HCT116 (cell line): ENCODE measurements at places on chromosomes 12 and 14.

DNA sequence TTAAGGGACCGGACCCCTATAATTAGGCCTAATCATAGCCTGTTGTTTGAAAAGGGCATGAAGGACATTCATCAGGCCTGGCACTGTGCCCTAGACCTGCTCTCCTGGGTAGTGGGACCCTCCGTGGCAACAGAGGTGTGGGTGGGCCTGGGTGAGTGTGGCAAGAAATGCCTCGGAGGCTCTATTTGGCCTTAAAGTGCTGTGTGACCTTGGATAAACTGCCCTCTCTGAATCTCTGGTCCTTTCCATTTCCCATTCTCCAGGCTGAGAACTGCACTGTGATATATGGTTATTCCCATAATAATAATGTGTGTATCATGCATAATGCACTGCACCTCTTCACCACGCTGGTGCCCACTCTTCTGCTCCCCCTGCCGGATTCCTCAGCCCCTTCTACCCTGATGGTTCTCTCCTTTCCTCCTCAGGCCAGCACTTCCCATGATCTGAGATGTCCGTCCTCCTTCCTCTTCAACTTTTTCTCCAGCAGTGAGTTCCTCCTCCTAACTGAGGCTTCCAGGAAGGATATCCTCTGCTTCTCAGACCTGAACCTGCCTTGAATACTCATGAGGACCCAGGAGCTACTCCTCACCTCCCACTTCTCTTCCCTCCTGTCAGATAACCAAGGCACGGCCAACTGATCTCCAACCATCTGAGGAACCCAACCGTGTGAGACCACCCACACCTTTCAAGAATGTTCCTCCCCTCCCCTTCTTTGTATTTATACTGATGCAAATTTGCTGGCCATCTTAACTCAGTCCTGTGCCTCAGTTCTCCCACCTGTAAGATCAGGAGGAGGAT is 111.0 kb upstream of the PZP start:
- no peaks in the 10 kb centered on the region for H3K27me3 ChIP-seq
- H3K4me3 ChIP-seq: no peak overlapping the region
- H3K4me1 ChIP-seq: no peaks in the 10 kb centered on the region
- DNase-seq: no peak

- DNase-seq: no peak
- H3K27ac ChIP-seq: peak overlapping the region; percentile 94; the same call in 1 of the 2 replicates
- H3K4me1 ChIP-seq: no peaks in the 10 kb centered on the region
- peak overlapping the region; percentile 85 for H3K4me3 ChIP-seq
Observed at GRCh38 chr12:45725631-45726602, 3.6 kb upstream of the ARID2 start.

DNA sequence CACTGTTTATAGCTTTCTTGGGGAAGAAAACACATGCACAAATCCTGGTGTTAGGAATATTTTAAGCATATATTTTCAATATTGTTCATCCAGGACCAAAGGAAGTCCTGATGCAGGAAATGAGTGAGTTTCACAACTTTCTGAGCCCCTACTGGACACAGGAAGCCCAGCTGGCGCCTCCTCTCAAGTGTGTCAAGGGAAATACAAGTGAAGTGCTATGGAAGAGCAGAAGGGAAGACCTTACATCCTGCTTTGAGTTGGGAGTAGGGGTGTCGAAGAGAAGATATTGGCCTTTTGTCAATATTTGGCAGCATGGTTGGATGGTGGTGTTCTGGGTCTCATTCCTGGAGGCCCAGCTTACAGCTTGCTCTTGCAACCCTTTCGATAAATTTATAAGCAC is 66.1 kb upstream of the ZDHHC17 start:
- H3K4me3 ChIP-seq: no peak overlapping the region
- H3K27ac ChIP-seq: no peak overlapping the region
- H3K36me3 ChIP-seq: no peaks in the 10 kb centered on the region
- DNase-seq: no peak

DNA sequence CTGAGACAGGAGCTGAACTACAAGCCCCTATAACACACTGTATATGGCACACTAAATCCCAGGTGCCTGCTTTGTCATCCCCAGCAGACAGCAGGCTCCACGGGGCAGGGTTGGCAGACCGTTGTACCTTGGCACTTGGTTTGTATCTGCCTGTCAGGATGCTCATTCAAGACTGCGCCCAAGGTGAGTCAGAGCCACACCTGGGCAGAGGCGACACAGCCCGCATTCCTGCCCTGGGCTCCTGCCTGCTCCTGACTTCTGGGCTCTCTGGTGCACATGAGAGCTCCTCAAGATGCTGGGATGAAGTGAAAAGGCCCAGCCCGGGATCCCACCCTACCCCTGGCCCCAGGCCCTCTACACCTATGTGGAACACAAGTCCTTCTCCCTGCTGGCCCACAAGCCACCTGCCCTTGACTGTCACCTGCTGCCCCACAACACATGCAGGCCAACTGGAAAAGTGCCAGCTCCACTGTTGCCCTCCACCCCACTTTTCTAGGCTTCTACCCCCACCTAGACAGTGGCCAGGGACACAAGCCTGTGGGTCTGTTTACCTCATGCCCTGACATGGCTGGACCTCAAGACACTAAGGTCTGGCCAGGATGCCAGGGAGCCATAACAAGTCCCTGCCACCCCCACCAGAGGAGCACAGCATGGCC is 30.8 kb upstream of the PNMA1 start:
- peak overlapping the region; percentile 6; the same call in 1 of the 2 replicates for H3K4me3 ChIP-seq
- H3K36me3 ChIP-seq: no peaks in the 10 kb centered on the region
- H3K27ac ChIP-seq: peak overlapping the region; percentile 51
- peaks cover 62% of the 10 kb centered on the region for H3K4me1 ChIP-seq
- peak; percentile 57 for DNase-seq
- no peaks in the 10 kb centered on the region for H3K27me3 ChIP-seq

DNA sequence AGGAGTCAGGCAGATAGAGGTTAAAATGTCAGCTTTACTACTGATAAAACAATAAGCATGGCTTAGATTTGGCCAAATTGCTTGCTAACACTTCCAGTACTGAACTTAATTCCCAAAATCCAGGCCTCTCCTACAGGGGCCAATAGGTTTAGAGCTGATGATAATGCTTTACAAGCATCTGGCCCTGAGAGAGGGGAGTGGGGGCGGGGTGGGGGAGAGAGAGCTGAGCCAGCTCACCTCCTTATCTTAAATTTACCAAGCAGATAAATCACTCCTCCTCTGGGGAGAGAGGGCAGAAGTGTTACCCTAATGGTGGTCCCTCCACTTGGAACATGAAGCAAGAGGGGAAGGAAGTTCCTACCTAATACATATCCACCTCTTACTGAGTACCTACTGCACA is 182.2 kb upstream of the CRY1 start:
- H3K27ac ChIP-seq: no peak overlapping the region
- H3K4me1 ChIP-seq: no peaks in the 10 kb centered on the region
- no peaks in the 10 kb centered on the region for H3K27me3 ChIP-seq

DNA sequence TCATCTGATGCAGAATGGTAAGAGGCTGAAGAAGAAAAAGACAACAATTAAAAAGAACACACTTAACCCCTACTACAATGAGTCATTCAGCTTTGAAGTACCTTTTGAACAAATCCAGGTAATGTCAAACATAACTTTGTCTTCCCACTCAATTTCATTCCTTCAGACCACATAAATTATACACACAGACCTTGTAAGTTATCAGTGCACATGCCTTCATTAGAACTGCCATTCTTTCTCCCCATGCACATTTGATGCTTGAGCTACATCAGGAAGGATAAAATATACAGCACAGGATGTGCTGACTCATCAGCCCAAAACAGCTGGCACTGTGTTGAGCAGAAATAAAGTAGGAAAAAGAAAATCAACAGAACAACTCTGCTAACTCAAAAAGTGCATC is 246.7 kb downstream of the PAWR start:
- no peaks in the 10 kb centered on the region for H3K36me3 ChIP-seq
- H3K4me1 ChIP-seq: peaks cover 12% of the 10 kb centered on the region

DNA sequence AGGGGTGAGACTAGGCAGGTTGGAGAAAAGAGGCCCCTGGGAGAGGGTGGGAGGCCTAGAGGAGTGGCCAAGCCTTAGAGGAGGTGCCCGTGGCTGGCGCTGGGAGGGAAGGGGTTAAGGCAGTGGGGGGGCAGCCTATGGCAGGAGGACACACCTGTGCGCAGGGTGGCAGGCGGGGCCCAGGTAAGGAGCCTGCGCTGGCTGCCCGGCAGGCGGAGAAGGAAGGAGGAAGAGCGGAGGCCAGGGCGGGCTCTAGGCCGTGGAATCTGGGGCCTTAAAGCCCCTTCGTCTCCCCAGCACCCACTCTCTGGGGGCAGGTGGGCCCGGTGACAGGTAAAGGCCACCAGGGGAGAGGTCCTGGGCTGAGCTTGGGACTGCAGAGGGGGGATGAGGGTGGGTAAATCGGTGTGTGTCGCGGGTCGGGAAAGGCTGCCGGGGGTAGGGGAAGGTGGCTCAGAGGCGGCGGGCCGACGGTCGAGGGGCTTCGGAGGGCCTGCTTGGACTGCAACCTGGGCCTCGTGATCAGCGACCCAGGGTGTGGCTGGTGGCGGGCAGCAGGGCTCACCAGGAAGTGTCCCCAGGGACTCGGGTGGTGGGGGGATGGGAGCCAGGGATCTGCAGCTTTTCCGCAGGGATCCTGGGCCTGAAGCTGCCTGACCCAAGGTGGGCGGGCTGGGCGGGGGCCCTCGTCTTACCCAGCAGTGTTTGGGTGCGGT is 7.3 kb downstream of the PHB2 start:
- H3K4me1 ChIP-seq: peaks cover 67% of the 10 kb centered on the region
- peak overlapping the region; percentile 97 for H3K27ac ChIP-seq
- peak; percentile 89 for DNase-seq
- H3K4me3 ChIP-seq: peak overlapping the region; percentile 99

DNA sequence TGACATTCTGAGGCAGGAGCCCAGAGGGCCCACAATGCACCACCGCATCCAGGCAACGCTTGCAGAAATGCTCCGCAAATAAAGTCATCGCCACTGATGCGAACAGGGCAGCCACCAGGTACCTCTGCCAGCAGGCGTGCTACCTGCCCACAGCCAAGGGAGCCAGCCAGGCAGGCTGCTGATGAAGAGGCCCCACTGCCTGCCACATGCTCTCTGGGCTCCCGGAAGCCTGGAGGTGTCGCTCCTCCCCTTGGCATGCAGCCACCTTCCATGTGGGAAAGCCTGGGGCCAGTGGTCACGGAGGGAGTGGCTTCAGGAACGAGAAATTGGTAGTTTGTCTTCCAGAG is 14.7 kb downstream of the GPR132 start:
- H3K4me1 ChIP-seq: peaks cover 10% of the 10 kb centered on the region
- DNase-seq: peak; percentile 16
- H3K27ac ChIP-seq: peak overlapping the region; percentile 26; the same call in 1 of the 2 replicates
- no peaks in the 10 kb centered on the region for H3K36me3 ChIP-seq

DNA sequence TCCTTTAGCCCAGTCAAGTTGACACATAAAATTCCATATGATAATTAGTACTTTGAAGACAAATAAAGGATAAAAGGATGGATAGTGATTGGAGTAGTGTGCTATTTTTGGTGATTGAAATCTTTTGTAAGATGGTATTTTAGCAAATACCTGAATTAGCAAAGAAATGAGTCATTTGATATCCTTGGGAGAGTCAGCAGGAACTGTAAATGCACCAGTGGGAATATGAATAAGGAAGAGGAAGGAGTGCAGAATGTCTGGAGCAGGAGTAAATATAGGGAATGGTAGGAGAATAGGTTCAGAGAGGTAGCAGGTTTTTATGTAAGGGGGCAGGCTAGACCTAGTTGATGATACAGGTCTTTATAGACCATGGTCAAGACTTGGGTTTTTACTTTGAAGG is 75.0 kb downstream of the TRMT5 start:
- no peak overlapping the region for H3K27ac ChIP-seq
- no peaks in the 10 kb centered on the region for H3K27me3 ChIP-seq
- H3K36me3 ChIP-seq: no peaks in the 10 kb centered on the region
- H3K4me3 ChIP-seq: no peak overlapping the region
- H3K4me1 ChIP-seq: no peaks in the 10 kb centered on the region

GRCh38 chr12:87302126-87302745 is 727.0 kb downstream of the C12orf50 start:
- no peak for DNase-seq
- no peaks in the 10 kb centered on the region for H3K27me3 ChIP-seq
- H3K4me3 ChIP-seq: no peak overlapping the region
- H3K4me1 ChIP-seq: no peaks in the 10 kb centered on the region
- H3K36me3 ChIP-seq: no peaks in the 10 kb centered on the region

- H3K27me3 ChIP-seq: no peaks in the 10 kb centered on the region
- no peaks in the 10 kb centered on the region for H3K4me1 ChIP-seq
- no peak for DNase-seq
- no peaks in the 10 kb centered on the region for H3K36me3 ChIP-seq
- no peak overlapping the region for H3K4me3 ChIP-seq
- no peak overlapping the region for H3K27ac ChIP-seq
Observed at GRCh38 chr14:68716698-68717097, 76.2 kb downstream of the ZFP36L1 start.

DNA sequence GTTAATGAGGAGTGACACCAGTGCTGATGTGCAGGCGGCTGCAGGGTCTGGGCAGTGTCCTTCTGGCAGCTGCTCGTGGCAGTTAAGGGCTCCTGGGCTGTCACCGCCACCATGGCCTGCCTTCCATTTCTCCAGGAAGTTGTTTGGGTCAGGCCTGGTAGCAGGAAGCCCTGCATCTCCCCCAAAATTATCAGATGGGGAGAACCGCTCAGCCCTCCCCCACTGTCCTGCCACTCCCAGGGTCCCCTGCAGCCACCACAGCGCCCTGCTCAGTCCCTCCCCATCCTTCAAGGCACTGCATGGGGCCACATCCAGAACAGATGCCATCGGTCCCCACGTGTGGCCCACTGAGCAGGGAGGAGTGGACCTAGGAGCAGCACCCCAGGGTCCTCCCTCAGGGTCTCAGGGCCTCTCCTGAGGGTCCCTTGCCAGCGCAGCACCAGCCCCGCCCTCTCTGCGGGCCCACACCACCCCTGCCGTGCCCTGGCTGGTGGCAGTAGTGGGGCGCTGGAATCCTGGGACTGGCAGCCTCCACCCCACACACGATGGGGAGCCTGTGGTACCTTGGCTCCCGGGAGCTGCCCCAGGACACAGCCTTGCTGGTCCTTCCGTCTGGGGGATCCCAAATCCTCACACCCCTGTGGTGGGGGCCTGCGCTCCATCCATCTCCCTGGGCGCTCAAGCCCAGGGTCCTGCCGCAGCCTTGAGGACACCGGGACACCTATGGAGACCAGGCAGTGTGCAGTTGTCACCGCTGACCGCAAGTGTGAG is 10.3 kb upstream of the AMN start:
- DNase-seq: no peak
- H3K4me1 ChIP-seq: no peaks in the 10 kb centered on the region
- no peak overlapping the region for H3K27ac ChIP-seq

DNA sequence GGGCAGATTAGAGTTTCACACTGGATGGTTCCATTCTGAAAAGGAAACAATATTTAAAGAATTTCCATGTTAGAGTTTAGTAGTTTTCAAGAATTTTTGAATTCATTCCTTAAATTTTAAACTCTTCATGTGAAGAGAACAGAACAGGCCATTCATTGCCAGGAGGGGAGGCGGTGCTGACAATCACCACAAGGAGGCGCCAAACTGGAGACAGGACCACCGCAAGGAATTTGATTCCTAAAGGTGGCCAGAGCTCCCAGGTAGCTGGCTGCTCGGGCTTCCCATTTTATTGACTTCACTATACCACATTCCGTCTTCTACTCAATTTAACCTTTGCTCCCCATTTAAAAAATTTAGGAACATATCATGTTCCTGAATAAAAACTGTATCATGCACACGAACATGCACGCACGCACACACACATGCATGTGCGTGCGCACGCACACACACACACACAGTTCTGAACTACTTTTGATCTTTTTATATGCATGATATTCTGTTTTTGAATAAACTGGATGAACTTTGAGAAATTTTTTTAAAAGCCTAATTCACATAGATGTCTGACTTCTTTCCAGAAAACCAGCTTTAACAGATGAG is 101.2 kb downstream of the NELL2 start:
- peak; percentile 15 for DNase-seq
- no peak overlapping the region for H3K4me3 ChIP-seq
- H3K4me1 ChIP-seq: no peaks in the 10 kb centered on the region
- H3K36me3 ChIP-seq: no peaks in the 10 kb centered on the region
- no peaks in the 10 kb centered on the region for H3K27me3 ChIP-seq
- no peak overlapping the region for H3K27ac ChIP-seq
